ENCODE measurements at places on chromosomes 5 and 9.

DNA sequence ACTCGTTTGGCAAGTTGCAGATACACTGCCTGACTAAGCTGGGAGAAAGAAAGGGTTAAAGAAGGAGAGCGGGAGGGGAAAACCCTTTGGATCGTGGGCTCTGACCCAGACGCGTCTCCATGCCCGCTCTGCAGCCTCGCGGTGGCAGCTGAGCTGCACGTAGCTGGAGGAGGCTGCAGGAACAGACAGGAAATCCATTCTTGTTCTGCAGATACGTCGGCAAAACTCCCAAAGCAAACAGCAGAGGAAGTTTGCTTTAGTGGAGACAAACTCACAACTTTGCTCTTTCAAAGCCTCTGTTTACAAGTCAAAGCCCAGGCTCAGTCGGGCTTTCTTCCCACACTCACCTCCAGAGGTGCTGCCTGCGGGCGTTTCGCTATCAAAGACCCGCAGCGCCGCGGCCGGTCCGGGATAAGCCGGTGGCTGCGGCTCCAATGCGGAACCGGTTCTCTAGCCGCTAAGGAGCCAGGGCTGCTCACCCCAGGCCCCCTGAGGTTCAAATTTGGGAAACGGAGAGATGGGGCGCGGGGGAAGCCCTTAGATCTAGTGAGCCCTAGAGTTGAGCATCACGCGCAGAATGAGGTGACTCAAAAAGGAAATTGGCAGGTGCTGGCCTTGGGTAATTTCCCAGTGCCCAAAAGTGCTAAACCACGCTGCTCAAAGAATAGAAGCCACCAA, 60.7 kb downstream of the MAT2B start:
- DNase-seq: no peak

- no peak for DNase-seq
Measured at GRCh38 chr5:120450910-120451309, 13.2 kb upstream of the PRR16 start.

- DNase-seq: no peak
Measured at GRCh38 chr5:97111004-97111403, 31.4 kb downstream of the LIX1 start.

GRCh38 chr5:81520769-81521168, 126.8 kb upstream of the ACOT12 start:
- no peak for DNase-seq

- DNase-seq: no peak
Measured at GRCh38 chr5:68953231-68953874, 140.5 kb upstream of the SLC30A5 start.

GRCh38 chr5:20041326-20042274, 53.6 kb upstream of the CDH18 start:
- no peak for DNase-seq

- no peak for DNase-seq
Measured at GRCh38 chr9:7976856-7977255, 177.3 kb upstream of the DMAC1 start.

- no peak for DNase-seq
Measured at GRCh38 chr5:122114501-122114900, 14.8 kb upstream of the ZNF474 start.

- DNase-seq: no peak
Measured at GRCh38 chr9:98763986-98764745, 32.2 kb downstream of the ANKS6 start.

DNA sequence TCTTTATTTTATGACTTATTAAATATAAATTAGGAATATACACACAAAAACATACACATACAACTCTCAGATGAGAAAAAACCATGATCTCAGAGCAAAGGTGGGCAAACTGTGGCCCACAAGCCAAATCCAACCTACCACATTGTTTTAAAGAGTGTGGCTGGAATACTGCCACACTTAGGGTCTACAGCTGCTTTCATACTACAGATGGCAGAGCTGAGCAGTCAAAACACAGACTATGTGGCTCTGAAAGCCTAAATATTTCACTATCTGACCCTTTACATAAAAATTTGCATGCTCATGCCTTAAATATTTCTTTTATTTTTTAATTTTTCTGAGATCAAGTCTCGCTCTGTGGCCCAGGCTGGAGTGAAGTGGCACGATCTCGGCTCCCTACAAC, 28.3 kb downstream of the LEAP2 start:
- no peak for DNase-seq

GRCh38 chr5:109939116-109939682, 249.5 kb downstream of the MAN2A1 start:
- DNase-seq: no peak

All from muscle of arm (tissue), 14 donors.